NCI-H2227 treated with DMSO at 0.1 percent for 48 hours (cell line): ENCODE measurements at places on chromosomes 1 and 21.

DNA sequence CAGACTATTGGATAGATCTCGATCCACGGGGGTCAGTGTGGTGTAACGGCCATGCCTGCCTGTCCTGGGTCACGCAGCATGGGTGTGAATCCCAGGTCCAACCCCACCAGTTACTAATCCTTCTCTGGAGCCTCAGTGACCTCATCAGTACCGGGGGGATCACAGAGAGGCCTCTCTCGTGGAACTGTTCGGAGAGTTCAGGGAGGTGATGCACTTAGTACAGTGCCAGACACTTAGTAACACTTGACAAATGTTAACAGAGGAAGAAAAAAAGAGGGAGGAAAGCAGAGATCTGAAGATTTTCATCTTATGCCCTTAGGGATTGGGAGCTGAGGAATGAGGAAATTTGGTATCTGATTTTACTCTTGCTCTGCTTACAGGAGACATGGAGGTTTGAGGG, 2.9 kb downstream of the ABCA4 start:
- no peak for DNase-seq

DNA sequence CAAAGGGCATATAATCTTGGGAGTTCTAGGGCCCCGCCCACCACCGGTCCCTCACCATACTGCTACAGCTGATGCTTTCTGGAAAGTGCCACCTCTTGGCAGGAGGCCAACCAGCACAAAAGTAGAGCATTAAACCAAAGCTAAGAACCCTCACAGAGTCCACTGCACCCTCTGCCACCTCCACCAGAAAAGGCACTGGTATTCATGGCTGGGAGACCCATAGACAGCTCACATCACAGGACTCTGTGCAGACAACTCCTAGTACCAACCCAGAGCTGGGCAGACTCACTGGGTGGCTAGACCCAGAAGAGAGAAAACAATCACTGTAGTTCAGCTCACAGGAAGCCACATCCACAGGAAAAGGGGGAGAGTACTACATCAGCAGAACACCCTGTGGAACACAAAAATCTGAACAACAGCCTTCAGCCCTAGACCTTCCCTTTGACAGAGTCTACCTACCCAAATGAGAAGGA, 10.8 kb downstream of the THEM4 start:
- DNase-seq = no peak

GRCh38 chr1:24427545-24427862, 11.9 kb downstream of the NIPAL3 start:
- peak; percentile 65 for DNase-seq

GRCh38 chr1:107342316-107342715, 201.5 kb downstream of the NTNG1 start:
- DNase-seq = no peak

DNA sequence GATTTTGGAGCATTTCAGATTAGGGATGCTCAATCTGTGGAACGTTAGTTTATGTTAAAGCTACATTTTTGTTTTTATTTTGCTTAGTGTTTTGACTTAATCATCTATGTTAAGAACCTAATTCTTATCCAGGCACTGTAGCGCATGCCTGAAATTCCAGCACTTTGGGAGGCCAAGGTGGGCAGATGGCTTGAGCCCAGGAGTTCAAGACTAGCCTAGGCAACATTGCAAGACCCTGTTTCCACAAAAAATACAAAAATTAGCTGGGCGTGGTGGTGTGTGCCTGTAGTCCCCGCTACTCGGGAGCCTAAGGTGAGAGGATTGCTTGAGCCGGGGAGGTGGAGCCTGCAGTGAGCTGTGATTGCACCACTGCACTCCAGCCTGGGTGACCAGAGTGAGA, 23.4 kb downstream of the FNBP1L start:
- DNase-seq = no peak

DNA sequence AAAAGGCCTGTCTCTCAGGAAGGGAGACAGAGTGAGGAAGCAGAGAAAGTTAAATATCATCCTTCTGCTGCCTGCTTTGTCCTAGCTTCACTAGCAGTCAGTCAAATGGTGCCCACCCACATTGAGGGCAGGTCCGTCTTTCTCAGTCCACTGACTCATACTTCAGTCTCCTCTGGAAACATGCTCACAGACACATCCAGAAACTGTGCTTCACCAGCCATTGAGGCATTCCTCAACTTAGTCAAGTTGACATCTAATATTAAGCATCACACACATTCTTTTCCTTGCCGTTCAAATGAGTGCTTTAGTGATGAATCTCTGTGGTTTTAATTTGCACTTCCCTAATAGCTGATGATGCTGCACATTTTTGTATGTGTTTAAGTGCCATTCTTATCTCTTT, 777.8 kb upstream of the PRMT6 start:
- no peak for DNase-seq
